ENCODE measurements at places on chromosomes 6 and 20.

DNA sequence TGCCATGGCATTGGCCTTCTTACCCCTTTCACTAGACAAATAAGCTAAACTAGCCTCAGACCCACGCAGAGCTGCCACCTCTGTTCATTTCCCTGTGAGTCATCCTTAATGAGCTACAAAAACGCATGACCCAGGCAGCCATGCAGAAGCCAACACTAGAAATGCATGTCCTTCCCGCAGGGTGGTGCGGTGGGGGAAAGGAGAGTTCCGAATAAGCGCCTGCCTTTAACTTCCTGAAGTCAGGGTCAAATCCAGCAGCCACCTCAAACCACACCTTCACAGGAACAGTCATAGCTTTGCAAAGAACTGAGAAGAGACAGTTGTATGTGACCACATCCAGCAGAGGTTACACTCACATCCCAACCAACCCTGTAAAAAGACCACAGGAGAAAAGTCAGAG lies 40.4 kb downstream of the IRF4 start:
- DNase-seq, result peak; percentile 31

DNA sequence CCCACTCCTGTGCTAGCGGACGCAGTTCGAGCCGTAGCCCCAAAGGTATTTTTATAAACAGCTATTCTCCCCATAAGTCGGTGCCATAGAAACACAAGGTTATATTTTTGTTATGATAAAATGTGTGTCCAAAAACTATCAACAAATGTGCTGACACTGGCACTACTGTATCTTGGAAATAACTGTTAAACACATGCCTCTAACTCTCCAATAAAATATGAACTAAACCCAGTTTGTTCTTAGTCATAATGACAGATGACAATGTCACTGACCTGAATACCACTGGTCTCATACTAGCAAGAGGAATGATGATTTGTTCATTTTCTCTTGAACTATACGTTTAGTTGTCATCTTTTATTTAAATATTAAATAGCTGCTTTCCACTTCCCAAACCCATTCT lies 51.4 kb upstream of the NUP153 start:
- DNase-seq, result no peak

- DNase-seq, result no peak
Measured at GRCh38 chr6:113629975-113630737, 227.0 kb upstream of the MARCKS start.

GRCh38 chr6:9933677-9934076 lies 481.2 kb downstream of the TFAP2A start:
- DNase-seq, result peak; percentile 17

DNA sequence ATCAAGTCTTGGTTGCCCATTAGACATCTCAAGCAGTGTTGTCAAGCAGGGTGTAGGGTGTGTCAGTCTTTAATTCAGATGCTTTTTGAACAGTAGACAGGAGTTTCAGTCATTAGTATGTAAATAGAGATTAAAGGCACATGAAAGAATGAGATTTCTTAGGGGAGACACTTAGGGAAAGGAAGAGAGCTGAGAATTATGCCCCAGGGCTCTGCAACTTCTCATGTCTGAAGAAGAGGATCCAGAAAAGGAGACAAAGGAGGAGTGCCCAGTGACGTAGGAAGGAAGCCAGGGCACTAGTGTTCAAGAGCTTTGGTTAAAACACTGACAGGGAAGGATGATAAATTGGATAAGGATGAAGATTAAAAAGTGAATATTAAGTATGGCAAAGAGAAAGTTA lies 569.7 kb downstream of the NKAIN2 start:
- no peak for DNase-seq

DNA sequence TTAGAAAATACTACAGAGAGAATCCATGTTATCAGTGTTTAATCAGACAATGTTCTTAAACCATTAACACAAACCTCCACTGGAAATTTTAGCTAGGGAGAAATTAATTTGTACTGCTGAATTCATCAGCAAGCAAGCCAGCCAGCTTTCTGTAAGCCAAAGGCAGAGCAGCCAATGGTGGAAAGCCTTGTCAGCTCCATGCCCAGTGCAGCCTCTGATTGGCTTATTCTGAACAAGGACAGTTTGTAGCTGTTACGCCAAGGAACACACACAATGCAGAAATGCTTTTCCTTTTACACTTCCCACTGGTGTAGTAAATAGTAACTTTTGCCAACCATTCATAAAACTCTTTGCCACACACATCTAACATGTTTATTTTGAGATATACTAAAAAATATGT lies 265.0 kb downstream of the TENT5A start:
- DNase-seq, result peak; percentile 4

DNA sequence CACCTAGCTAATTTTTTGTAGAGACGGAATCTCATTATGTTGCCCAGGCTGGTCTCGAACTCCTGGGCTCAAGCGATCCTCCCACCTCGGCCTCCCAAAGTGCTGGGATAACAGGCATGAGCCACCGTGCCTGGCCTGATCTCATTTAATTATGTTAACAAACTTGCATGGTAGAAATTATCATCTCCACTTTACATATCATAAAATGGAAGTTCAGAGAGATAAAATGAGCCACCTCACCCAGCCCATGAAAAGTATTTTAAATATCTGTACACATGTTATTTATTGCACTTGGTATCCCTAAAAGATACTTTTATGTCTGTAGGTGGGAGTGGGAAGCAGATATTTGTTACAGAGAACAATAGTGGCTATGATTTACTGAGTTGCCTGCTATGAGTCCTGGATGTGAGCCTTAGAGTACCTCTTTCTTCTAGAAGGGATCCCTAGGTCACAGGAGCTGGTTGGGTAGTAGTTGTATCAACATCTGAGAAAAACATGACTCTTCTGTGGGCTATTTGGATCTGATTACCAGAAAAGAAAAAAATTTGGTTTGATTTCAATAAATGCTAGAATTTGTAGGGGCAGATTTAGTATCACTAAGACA lies 52.4 kb upstream of the EIF2S2 start:
- DNase-seq, result no peak

DNA sequence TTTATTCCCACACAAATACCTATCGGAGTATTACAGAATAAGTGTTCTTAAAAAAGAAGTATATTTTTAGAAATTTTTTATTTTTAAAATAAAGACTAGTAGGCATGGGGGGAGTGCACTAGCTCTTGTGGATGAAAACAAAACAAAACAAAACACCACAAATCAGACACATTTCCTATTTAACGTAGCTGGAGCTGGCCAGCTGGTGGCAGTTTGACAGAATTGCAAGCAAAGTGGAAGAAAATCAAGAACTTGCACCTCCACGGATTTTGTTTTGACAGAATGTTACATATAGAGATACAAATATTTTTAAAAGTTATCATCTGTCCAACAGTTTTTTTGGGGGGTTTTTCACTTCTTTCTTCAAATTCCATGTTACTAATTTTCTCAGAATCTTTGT lies 63.6 kb upstream of the SNRPB2 start:
- no peak for DNase-seq

GRCh38 chr6:111585974-111586315 lies 19.7 kb downstream of the TRAF3IP2 start:
- DNase-seq, result no peak

DNA sequence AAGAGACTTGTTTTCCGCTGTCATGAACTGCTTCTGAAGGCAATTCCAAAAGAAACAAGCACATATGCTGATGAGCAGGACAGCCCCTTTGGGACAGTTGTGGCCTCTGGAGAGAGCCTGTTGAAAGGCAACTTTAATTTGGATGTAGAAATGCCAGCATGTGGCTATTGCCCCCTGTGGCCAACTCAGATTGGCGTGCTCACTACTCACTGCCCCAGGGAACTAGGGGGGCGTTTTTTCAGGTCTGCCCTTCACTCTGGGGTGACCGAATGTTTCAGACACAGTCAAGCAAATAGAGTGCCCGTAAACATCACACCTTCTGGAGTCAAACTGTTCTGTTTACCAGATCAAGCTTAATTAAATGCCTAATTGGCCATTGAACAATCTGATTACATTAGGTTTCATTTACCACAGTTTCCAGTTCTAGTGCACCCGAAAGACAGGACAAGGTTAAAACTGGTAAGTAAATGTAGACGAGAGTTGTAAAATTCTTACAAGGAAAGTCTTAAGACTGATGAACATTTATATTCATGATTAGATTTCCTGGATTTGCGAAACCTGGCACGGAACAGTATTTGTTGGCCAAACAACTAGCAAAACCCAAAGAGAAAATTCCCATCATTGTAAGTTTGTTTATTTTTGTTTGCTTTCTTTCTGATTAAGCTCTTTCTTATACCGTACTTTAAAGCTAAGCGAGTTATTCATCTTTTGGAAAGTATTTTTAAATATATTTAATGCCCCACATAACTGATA lies 75.9 kb upstream of the SYNJ2 start:
- no peak for DNase-seq

DNA sequence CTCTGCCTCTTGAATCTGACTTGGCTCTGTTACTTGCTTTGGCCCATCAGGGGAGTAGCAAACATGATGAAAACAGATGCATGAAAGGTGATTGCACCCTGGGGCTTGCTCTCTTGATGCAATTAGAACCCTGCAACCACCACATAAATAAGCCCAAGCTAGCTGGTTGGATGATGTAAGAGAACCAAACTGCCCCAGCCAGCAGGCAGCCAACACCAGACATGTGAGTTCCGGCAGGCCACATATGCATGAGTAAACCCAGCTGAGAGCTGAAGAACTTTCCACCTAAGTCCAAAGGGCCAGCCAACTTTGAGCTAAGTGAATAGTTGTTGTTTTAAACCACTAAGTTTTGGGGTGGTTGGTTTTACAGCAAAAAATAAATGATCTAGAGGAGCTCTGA lies 268.4 kb downstream of the FARS2 start:
- DNase-seq, result no peak

DNA sequence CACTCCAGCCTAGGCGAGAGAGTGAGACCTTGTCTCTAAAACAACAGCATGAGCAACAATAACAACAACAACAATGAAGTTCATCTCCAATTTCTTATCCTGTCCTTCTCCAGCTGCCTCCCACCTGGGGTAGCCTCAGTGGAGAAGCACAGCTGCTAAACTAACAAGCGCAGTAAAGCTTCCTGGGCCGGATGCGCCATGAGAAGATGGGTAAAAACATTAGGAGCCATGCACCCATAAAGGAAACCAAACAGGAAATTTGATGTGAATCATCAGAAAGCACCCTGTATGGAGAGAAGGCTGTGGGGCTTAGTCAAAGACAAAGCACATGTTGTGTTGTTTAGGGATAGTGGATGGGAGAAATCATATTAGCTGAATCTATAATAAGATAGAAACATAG lies 61.1 kb upstream of the CCN6 start:
- no peak for DNase-seq

GRCh38 chr6:2896741-2897140 lies 6.4 kb downstream of the SERPINB9 start:
- DNase-seq, result no peak

GRCh38 chr20:39264506-39265172 lies 302.5 kb downstream of the DHX35 start:
- DNase-seq, result peak; percentile 8

- no peak for DNase-seq
Measured at GRCh38 chr6:135902756-135903331, 51.3 kb downstream of the PDE7B start.

GRCh38 chr6:108875161-108875555 lies 26.9 kb downstream of the ARMC2 start:
- DNase-seq, result no peak

DNA sequence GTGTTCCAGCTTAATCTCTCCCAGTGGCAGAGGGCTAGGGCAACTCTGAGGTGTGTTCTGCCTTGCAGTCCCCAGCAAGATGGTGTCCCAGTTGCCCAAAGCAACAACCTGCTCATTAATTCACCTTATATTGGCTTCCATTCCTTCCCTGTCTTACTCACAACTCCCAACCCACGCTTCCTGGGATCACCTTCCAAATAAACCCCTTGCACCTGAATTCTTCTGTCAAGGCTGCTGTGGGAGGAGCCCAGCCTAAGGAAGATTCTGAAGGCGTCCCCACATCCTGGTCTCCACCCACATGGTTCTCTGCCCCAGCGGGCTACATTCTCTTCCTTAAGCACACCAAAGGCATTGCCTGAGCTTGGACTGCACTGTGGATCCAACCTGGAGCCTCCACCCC lies 116.6 kb upstream of the MAFB start:
- no peak for DNase-seq

GRCh38 chr20:46296526-46297250 lies 11.6 kb downstream of the CDH22 start:
- DNase-seq, result no peak

GRCh38 chr20:56285496-56285895 lies 37.0 kb downstream of the MC3R start:
- peak; percentile 74 for DNase-seq

- no peak for DNase-seq
Measured at GRCh38 chr6:9316831-9317230, 881.5 kb upstream of the SLC35B3 start.

GRCh38 chr6:17744019-17744756 lies 37.5 kb upstream of the NUP153 start:
- DNase-seq, result no peak

DNA sequence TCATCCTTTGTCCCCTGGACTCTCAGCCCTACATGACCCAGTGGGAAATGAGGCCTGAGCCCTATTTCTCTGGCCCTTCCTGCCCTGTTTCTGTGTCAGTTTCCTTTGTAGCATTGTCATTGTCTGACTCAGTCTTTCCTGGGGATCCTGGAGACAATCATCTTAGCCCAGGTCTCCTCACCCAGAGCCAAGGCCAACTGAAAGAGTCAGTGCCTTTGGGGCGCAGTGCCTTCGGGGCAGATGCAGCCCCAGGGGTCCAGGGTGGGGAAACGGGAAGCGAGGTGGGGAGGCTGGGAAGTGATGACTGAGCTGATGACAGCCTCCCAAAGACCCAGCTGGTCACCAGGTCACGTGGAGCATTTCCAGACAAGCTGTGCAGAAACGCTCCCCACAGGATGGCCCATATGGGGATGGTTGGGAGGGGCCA lies 93.3 kb upstream of the SULF2 start:
- DNase-seq, result no peak

- DNase-seq, result no peak
Measured at GRCh38 chr20:64103871-64104666, 3.3 kb downstream of the NPBWR2 start.

DNA sequence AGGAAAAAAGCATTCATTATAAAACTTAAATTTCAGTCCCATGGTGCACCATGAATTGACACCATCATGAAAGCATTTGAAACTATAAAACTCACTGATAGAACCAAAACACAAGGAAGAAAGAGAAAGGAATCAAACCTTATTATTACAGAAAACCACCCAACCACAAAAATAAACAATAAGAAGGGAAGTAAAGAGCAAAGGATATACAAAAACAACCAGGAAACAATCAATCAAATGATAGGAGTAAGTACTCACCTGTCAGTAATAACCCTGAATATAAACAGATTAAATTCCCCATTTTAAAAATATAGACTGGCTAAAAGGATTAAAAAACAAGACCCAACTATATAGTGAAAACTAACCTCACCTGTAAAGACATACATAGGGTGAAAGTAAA lies 5.8 kb downstream of the SLPI start:
- no peak for DNase-seq

GRCh38 chr6:132505158-132505557 lies 7.8 kb downstream of the STX7 start:
- DNase-seq, result no peak

- no peak for DNase-seq
Measured at GRCh38 chr6:32224696-32225095, 829 bp upstream of the NOTCH4 start.

- DNase-seq, result no peak
Measured at GRCh38 chr6:16238963-16239797, 793 bp downstream of the GMPR start.
